ENCODE measurements at places on chromosomes 4 and X.
A peak's percentile ranks its signal among the peaks of the same experiment; 100 is the strongest.

DNA sequence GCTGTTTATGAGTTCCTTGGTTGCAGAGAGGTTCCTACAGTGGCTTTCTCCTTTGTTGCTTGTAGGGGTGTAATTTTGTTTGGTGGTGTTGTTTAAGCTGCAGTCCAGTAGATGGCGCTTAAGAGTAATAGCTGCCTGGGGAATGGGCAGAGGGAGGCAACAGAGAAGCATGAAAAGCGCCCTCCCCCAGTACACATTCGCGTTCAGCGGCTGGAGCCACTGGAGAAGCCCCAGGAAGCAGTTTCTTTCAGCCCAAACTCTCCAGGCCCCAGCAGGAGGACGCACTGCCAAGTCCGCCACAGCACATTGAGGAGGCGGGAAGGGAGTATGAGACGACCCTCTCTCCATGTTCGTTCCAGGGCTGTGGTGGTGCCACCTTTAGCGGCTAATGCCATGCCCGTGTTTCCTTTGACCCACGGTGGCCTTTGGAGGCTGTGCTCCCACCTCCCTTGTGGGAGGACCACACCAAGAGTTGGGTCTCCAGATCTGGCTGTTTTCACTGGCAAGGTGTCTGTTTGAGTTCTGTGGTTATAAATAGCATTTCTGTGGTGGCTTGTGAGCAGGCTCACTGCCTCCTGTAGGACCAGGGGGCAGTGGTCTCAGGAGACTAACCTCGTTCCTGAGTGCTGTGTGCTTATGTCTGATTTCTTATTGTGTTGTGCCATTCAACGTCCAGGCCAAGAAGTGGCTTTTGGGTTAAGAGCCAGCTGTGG, 252.3 kb downstream of the ARHGAP10 start:
- DNase-seq, result peak; percentile 19

- DNase-seq, result no peak
Measured at GRCh38 chr4:87112063-87112462, 108.4 kb downstream of the KLHL8 start.

- DNase-seq, result no peak
Measured at GRCh38 chr4:41538017-41538733, at the start of gene LIMCH1. LIMCH1 (plus strand) TSS chr4:41538157; CDS start chr4:41605996, 67,839 bp downstream.

DNA sequence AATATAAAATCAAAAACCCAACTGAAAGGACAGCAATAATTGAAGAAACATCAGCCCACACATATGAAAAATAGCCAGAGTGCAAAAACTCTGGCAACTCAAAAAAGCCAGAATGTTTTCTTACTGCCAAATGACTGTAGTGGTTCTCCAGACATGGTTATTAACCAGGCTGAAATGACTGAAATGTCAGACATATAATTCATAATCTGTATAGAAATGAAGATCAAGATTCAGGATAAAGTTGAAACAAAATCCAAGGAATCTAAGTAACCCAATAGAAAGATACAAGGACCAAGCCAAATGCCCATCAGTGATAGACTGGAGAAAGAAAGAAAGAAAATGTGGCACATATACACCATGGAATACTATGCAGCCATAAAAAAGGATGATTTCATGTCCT, 553.3 kb upstream of the KLHL4 start:
- no peak for DNase-seq

Measured in hippocampal formation (tissue), 2 donors.